ENCODE measurements at places on chromosomes 7 and 10.
A peak's percentile ranks its signal among the peaks of the same experiment; 100 is the strongest.

GRCh38 chr10:359762-360161, 224.5 kb downstream of the ZMYND11 start:
- DNase-seq, result no peak

DNA sequence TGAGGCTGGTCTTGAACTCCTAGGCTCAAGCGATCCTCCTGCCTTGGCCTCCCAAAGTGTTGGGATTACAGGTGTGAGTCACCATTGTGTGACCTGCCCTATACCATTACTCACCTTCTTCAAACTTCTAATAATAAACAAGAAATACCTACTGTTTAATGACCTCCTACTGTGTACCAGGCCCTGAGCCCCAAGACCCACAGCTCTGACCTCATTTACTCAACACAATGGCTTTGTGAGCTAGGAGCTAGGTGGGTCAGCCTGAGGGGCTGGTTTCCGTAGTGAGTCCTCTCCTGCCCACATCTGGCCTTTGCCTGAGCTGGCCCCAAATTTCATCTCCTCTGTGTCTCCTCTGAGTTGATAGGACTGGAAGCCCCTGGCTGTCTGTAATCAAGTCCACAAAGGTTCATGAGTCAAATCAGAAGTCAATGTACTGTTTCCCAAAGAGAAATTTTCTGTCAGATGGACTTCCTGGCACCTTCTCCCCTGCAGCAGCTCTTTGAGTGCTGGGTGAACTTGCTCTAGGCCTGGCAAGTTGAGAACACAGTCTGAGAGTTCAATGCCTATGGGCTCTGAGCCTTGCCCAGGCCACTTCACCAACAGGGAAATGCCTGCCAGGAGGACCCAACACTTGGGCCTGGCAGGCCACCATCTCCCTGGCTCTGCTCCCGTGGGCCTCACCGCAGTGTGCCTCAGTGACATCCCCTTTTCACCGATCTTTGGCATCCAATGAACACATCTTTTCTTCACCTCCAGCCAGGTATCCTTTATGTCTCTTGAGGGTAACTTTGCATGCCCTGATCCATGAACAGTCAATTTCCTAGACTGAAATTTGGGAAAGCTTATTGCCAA, 24.0 kb downstream of the NEURL1 start:
- DNase-seq, result peak; percentile 18

DNA sequence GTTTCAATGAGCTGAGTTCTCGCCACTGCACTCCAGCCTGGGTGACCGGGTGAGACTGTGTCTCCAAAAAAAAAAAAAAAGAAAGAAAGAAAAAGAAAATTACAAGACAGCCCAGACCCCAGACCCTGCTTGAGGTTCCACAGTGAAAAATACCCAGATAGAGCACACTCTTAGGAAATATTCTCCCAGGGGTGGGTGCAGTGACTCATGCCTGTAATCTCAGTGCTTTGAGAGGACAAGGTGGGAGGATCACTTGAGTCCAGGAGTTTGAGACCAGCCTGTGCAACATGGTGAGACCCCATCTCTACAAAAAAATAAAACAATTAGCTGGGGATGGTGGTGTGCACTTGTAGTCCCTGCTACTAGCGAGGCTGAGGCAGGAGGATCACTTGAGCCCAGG, 41.1 kb upstream of the GTF2IRD1 start:
- DNase-seq, result no peak

- no peak for DNase-seq
Measured at GRCh38 chr10:12360461-12360860, 11.1 kb downstream of the CAMK1D start.

DNA sequence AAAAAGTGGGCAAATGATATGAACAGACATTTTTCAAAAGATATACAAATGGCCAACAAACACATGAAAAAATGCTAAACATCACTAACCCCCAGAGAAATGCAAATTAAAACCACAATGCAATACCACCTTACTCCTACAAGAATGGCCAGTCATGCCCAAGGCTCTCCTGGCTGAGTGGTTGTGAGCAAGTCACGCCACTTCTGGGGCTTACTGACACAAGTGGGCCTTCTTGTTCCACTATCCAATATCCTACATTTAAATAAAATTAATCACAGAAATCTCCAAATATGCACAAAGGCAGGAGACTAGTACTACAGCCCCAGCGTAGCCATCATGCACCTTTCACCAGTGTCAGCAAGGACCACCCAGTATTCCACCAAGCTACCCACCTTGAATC, 181.9 kb downstream of the TNS3 start:
- no peak for DNase-seq
